ENCODE measurements at places on chromosomes 7 and 10. TPM values are rescaled to one million over a fixed set of nuclear protein-coding genes. Genes with fewer than 3 reads are reported as not detected.

Gene BBIP1
- 5.8 TPM for polyA plus RNA-seq

Gene SPDYE11
- not detected for polyA plus RNA-seq

Gene CPN1
- not detected for polyA plus RNA-seq

Gene HOXA13
- 0.37 TPM for polyA plus RNA-seq
